Activated naive CD8-positive, alpha-beta T cell treated with anti-CD3 and anti-CD28 coated beads, Interleukin-2, amount 50 U/mL, for 16 hours (primary cell): ENCODE measurements at places on chromosomes 11 and 22.
A peak's percentile ranks its signal among the peaks of the same experiment; 100 is the strongest.

- no peak for DNase-seq
Measured at GRCh38 chr11:11177156-11177808, 175.8 kb downstream of the CSNK2A3 start.

DNA sequence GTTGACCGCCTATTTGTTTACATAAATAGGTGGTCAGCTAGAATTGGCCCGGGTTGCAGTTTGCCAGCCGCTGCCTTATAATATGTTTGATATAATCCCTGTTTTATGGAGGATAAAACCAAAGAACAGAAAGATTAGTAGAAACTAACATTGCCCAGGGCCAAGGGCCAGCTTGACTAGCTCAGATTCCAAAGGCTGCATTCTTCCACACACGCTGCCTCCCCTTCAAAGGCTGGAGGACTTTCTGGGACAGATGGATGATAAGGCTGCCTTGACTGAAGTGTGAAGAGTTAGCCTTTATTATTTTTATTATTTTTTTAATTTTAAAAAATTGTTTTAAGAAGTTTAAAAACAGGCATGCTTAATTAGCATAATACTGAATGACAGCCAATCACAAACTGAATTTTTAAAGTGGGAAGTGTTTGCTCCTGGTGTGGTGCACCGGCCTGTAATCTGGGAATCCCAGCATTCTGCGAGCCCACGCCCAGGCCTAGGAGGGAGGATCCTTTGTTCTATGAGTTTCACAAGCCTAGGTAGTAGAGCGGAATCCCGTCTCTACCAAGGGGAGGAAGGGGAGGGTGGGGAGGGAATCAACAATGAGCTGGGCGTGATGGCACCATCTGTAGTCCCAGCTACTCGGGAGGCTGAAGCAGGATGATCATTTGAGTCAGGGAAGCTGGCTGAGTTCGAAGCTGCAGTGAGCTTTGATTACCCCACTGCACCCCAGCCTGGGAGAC, 114.9 kb downstream of the NAV2 start:
- no peak for DNase-seq

- no peak for DNase-seq
Measured at GRCh38 chr11:15289723-15290122, 175.0 kb downstream of the INSC start.

DNA sequence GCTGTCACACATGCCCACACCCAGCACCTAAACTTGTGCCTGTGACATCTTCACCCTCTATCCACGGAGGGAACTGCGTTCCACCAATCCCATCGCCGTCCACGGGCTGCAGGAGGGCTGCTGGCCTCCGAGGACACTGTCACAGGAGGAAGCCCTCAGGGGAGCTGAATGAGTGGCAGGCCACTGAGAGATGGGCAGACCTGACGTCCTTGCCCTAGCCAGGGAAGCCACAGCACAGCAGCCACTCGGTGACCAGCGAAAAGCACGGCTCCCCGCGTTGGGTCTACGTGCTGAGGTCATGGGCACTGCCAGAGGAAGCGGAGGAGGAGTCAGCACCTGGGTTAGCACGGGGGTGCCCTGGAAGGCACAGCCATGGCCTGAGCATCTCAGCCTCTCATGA, 50.5 kb downstream of the IGSF9B start:
- no peak for DNase-seq

DNA sequence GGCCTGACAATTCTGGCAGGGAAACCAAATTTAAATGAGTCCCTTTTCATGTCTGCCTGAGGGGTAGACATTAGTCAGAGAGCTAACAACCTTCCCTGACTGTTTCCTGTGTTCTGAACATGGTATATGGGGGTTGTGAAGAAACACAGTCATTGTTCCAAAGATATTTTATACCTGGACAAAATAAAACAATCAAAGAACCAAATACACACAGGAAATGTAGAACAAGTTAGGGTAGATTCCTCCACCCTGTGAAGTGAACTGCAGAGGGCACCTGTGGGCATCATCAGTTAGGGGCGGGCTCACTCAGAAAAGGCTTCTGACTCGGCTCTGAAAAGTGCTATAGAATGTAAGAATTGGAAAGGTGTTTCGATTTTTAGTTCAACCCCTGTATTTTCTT, 231.9 kb upstream of the CADM1 start:
- DNase-seq, result no peak

- DNase-seq, result no peak
Measured at GRCh38 chr22:29879753-29880152, 3.2 kb upstream of the MTMR3 start.

GRCh38 chr11:2122907-2123627, 16.1 kb downstream of the IGF2 start:
- no peak for DNase-seq

- DNase-seq, result no peak
Measured at GRCh38 chr11:92222701-92223100, 1.9 kb upstream of the FAT3 start.

- DNase-seq, result no peak
Measured at GRCh38 chr11:116864531-116864930, 27.1 kb upstream of the APOA1 start.

GRCh38 chr11:133082453-133082781, 449.9 kb downstream of the OPCML start:
- DNase-seq, result no peak

DNA sequence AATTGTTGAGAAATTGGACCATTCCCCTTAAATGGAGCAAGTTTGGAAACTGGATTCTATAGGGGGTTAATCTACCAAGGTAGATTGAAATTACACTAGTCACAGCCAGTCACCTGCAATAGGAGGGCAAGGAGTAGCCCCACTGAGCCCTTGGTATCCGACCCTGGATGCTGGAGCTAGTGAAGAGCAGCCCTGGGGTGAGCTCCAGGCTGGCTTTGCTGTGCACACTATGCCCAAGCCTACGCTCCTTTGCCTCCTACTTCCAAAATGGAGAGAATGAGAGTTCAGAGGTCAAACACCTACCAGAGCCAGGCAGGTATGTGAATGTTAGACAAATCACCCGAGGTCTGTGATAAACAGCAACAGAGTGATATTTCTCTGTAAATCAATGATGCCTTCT, 23.7 kb downstream of the SNU13 start:
- no peak for DNase-seq

DNA sequence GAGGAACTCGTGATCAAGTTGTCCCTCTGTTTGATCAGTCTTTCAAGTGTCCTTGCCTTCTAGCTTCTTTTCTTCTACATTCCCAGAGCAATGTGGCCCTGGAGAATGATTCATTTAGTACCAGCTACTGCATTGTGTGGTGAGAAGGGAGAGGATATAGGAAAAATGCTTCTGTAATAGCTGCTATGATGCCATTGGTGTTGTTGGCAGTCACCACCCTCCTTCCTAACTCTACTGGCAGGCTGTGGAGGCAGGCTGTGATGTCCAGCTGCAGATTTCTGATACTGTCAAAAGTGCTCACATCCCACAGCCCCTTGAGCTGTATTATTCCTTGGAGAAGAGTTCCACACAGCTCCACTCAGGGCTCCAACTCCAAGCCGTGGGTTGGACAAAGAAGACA, 52.8 kb downstream of the ENDOD1 start:
- no peak for DNase-seq

DNA sequence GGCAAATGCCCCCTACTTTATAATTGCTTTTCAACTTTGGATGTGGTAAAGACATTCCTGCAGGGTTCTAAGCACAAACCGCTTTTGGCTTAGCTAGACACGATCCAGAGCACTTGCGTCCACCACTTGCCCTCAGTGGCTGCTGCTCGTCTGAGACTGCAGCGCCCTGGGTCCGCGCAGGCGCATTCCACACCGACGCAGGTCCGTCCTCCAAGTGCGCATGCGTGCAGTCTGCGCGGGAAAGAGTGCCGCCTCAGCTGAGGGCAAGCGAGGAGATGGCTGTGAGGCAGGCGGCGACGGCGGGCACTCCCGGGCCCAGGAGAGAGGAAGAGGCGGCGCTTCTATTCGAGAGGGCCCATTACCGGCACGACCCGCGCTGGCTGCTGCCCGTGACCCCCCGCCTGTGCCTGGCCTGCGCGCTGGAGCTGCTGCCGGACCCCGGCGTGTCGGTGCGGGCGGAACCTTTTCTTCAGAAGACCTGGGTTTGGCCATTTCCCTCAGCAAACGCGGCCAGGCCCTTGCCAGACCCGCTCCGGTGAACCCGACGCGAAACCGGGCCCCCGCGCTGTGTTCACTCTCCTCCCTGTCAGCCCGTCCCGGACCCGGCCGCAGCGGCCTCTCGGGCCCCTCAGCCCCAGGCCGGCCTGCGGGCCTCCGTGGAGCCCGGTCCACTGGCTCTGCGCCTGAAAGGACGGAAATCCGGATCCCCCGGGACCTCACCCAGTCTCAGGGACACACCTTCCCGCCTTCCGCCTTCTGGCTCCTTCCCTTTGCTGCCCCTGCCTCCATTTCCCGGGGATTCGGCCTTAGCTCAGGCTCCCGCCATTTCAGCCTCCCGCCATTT, at the start of gene MEI1:
MEI1 (plus strand) TSS at position 240 of the 844 bp plus-strand sequence; CDS start at position 276, 36 bp downstream.
- DNase-seq, result peak; percentile 84

- DNase-seq, result no peak
Measured at GRCh38 chr11:33177676-33178336, 16.5 kb upstream of the CSTF3 start.

DNA sequence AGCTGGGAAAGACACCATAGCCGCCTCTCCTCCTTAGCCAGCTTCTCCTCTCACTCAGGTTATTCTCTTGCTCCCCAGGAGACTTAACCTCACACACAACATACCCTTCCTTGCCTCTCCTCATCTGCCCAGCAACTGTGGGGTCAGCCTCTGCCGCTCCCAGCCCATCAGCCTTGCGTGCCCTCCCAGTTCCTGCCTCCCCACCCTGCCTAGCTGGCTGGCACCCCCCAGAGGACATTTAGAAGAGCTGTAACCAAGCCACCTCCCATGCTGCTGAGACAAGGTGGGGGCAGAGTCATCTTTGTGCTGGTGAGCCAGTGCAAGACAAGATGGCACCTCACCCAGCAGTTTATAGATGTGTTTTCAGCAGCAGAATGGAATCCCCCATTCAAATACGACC, 38.2 kb downstream of the TOM1 start:
- DNase-seq, result no peak

DNA sequence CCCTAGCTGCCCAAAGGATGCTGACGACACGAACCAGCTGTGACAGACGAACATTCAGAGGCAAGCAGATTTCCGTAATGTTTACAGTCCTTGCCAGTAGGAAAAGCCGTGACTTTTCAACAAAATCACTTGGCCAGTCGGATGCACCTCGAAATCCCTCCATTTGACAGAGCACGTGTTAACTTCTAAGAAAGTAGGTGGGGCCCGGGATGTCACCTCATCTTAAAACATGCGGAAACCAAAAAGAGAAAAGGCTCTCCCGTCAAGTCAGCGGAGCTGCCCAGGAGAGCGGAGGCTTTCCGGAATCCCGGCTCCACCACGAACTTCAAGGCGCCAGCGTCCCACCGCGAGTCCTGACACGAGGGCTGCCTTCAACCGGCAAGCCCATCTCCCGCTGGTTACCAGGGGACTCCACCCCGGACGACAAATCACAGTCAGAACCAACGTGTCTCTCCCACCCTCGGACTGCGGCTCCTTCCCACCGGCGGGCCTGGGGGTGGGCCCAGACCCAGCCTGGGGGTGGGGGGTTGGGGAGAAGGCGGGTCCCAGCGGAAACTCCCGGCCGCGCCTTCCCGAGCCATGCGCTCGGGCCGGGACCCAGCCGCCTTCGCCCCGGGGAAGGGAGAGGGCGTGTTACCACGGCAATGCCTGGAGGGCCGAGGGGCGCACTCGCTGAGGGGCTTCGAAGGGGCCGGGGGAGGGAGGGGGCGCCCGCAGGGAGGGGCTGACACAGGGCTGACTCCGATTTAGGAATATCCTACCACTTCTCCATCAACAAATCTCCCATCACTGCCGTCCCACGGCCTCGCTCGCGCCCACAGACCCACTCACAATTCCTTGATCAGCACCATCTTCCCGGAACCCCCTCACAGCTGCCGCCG, 475 bp downstream of the PITPNB start:
- DNase-seq, result peak; percentile 22

- DNase-seq, result no peak
Measured at GRCh38 chr11:69059985-69060384, 11.3 kb downstream of the TPCN2 start.

- no peak for DNase-seq
Measured at GRCh38 chr22:42641801-42642413, 1.5 kb upstream of the ATP5MGL start.

GRCh38 chr11:6625156-6625831, 6.1 kb upstream of the TPP1 start:
- no peak for DNase-seq

GRCh38 chr22:45225732-45226502, 14.8 kb downstream of the KIAA0930 start:
- no peak for DNase-seq

DNA sequence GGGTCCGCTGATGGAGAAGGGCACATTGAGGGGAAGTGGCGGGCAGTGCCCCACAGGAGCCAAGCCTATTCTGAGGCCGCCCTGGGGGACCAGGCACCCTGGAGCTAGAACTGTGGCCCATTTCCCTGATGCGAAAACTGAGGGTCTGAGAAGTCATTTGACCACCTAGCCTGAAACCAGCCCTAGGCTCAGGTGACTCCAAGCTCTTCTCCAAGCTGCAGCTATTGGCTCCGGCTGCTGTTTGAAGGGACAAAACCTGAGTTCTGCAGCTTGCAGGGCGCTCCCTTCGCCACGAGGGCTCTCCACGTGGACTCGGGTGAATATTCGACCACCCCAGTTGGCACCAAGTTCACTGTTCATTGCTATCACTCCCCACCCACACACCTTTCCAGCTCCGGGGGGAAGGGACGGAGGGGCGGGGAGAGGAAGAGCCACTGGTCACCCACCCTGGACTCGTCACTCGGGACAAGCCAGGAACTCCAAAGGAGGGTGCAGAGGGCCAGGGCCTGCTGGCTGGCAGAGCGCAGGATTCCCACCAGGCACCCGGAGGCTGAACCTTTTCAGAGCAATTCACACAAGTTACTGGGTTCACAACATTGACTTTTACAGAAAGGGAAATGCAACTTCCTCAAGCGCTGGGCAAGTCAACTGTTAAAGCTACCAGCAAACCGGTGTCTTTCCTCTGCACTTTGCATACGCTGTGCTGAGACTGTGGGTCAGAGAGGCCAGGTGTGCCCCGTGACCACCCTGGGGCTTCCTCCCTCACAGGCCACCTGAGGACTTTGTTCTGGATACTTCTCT, 1.1 kb upstream of the RAC2 start:
- no peak for DNase-seq

GRCh38 chr11:116732271-116733042, 40.3 kb downstream of the BUD13 start:
- DNase-seq, result peak; percentile 7

- no peak for DNase-seq
Measured at GRCh38 chr22:23402275-23403151, 177.6 kb downstream of the IGLL1 start.

- DNase-seq, result no peak
Measured at GRCh38 chr11:126862664-126863243, 137.8 kb downstream of the KIRREL3 start.

DNA sequence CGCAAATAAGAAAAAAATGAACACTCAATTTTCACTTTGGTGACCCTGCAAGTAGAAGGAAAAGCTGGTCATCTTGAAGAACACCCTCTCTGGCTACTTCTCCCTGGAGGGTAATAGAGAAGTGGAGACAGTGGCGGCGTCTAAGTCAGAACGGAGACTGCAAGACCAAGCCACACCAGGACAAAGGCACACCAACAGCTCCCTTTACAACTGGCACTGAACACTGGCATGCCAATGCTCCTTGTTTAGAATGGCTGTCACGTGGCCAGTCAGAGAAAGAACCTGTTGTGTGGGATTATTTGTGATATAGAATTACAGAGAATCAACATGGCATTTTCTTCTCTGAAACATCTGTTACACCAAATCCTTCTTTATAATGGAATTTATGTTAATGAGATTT, 61.3 kb upstream of the YPEL1 start:
- no peak for DNase-seq

- DNase-seq, result no peak
Measured at GRCh38 chr22:22728382-22728781, 84.0 kb downstream of the GGTLC2 start.

- DNase-seq, result peak; percentile 70
Measured at GRCh38 chr11:14907411-14908213, 15.6 kb upstream of the CYP2R1 start.
